ENCODE measurements at places on chromosomes 6 and 20.

DNA sequence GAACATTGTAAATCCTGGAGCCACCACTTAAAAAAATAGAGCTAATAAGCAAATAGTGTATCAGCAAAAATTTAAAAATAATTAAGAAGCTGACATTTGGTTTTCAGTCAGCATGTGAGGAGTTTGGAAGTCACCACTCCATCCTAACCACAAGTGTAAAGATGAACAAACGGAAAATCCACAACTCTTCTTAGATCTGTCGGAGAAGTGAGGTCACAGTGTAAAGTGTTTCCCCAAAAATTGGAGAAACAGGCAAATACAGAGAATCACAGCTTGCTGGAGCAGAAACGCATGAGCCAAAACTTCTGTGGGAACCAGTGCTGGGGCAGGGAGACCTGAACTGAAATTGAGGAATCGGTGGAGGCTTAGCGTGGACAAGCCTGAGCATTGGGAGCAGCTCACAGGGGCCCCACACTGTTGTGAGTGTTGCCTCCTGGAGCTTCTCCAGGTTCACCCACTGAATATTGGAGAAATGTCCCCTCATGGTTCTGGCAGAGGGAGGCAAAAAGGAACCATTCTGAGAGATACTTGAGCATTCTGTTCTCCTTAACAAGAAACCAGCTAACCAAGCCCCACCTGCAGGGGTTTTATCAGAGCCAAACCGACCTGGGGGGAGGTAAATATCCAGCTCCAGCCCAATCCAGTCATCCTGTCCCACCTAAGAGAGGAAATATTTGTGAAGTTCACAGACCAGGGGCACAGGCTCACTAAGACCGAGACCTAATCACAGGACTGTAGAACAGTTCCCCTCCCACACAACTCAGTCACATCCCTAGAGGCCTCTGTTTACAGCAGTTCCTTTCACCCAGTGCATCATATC lies 192.0 kb downstream of the ERMARD start:
- no peak for DNase-seq

DNA sequence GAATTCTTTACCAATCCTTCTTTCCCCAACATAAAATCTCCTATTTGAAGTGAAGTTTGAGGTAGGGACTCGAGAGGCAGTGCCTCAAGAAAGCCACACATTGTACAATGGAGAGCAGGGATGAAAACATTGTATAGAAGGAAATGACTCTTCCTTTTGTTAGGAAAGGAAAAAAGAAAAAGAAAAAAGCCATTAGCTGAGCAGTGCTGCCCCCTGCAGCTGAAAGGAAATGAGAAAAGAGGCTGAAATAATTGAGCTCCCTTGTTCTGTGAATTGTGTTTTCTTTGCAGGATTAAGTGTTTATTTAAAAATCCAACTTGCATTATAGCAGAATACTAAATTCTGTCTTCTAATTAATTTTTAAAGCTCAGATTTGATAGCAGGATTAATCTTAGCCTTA lies 162.9 kb upstream of the SASH1 start:
- DNase-seq, result no peak

- DNase-seq, result no peak
These were observed 204.7 kb upstream of the SULF2 start for GRCh38 chr20:47989957-47990356.

GRCh38 chr6:147892476-147892875 lies 384.0 kb downstream of the SAMD5 start:
- no peak for DNase-seq

GRCh38 chr20:33459599-33459998 lies 16.0 kb upstream of the SNTA1 start:
- DNase-seq, result no peak

GRCh38 chr20:12207875-12208274 lies 290.2 kb downstream of the BTBD3 start:
- no peak for DNase-seq

- no peak for DNase-seq
These were observed 17.1 kb upstream of the BEND3 start for GRCh38 chr6:107132330-107132954.

DNA sequence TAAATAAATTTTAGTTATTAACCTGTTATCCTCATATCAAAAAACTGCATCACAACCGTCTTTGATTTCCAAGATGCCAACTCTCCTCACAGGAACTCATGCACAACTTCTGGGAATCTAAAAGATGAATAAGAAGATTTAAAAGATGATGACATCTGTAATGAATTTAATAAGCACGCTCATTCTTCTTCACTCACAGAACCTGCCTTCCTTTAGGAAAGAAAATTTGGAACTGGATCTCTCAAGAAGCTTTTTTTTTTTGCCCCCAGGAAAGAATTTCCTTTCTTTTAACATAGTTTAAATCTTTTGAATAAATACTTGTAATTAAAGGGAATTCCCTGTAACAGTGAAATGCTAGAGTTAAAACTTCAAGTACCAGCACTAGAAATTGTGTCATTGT lies 161.5 kb downstream of the HIVEP2 start:
- DNase-seq, result no peak
